ENCODE measurements at places on chromosomes 13 and 19. TPM values are rescaled to one million over a fixed set of nuclear protein-coding genes. Genes with fewer than 3 reads are reported as not detected.

The GJB6 gene
- not detected for polyA plus RNA-seq

The COG6 gene
- 13.2 TPM for polyA plus RNA-seq

The IFNL1 gene
- 2.2 TPM for polyA plus RNA-seq

The PEAK3 gene
- polyA plus RNA-seq = 0.96 TPM

The NKG7 gene
- polyA plus RNA-seq = 8,385 TPM

DNA sequence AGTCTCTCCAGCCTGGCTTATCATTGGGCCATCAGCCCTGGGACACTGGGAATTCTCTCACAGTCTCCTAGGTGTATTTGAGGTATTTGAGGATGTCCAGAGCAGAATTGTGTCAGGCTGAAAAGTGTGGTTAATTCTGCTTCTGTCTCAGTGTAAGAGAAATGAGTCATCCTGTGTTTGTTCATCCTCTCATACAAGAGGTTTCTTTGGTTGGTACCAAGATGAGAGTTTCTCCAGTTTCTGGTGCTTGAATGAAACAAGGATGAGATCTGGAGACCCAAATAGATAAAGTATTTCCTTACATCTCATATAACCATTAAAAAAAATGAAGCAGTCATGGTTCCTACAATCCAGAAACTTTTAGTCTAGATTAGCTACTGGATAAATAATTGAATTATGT, 7.7 kb downstream of the ZNF253 start:
- no peak for DNase-seq
- peaks cover 65% of the 10 kb centered on the region for H3K4me1 ChIP-seq
- H3K27me3 ChIP-seq = no peaks in the 10 kb centered on the region
- H3K27ac ChIP-seq = no peak overlapping the region
- no peaks in the 10 kb centered on the region for H3K36me3 ChIP-seq

DNA sequence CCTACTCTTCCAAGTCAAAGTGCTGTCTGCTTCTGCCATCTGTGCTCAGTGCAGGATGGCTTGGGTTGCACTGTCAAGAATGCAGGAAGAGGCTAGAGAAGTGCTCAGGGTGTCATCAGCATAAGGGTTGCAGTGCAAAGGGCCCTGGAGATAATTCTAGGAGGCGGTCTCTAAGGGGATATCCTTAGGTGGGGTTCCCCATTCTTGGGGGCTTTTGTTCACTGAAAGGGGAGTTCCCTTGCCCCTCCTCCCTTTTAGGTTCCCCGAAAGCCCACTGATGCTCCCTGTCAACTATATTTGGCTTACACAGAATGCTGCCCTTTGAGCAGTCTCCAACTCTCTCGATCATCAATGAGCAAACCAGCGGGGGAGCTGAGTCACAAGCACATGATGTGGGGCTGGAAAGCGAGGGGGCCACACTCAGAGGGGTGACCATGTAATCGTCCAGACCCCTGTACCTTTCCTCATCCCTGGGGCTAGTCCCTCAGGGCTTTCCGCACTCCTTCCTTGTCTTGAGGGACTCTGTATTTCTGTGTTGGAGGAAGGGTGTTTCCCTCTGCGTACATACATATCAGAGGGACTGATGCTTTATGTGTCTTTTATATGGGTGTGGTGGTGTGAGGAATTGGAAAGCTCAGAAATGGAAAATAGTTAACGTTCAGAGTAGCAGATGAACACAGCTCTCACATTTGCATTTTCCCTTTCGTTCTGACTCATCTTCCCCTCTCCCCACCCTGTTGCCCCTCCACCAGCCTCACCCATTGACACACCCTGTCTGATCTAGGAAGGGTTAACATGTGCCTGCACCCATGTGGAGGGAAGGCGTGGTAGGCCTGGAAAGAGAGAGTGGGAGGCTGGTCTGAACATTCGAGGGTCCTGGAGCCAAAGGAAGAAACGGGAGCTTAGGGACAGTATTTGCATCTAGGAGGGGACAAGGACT, 6.7 kb downstream of the ZBTB32 start:
- DNase-seq = no peak
- H3K27ac ChIP-seq = no peak overlapping the region
- H3K4me3 ChIP-seq = no peak overlapping the region
- H3K36me3 ChIP-seq = no peaks in the 10 kb centered on the region
- peaks cover 6% of the 10 kb centered on the region for H3K4me1 ChIP-seq

DNA sequence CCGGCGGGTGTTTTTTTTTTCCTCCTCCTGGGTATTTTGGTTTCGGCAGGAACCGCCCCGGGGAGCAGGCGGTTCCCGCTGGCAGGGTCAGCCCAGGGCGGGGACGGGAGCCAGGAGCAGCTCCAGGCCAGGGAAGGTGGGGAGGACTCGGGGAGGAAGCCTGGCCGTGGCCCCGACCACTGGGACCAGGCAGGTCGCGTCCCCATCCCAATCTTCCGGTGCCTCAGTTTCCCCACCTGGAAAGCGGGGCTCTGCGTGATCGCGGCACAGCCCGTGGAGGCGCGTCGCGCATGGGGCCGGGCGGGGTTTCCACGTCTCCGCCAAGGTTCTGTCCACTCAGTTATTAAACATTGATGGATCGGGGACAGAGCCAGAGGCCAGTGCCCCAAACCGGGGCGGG, 34.8 kb downstream of the IL12RB1 start:
- H3K4me1 ChIP-seq = no peaks in the 10 kb centered on the region
- H3K27ac ChIP-seq = no peak overlapping the region
- DNase-seq = no peak

GRCh38 chr19:41915021-41915775, 13.1 kb downstream of the ERFL start:
- H3K27ac ChIP-seq = no peak overlapping the region
- H3K36me3 ChIP-seq = no peaks in the 10 kb centered on the region
- no peak for DNase-seq
- H3K27me3 ChIP-seq = peaks cover 11% of the 10 kb centered on the region
- peaks cover 35% of the 10 kb centered on the region for H3K4me1 ChIP-seq

GRCh38 chr13:45370922-45371406, 30.0 kb upstream of the TPT1 start:
- H3K27me3 ChIP-seq = peaks cover 2% of the 10 kb centered on the region

DNA sequence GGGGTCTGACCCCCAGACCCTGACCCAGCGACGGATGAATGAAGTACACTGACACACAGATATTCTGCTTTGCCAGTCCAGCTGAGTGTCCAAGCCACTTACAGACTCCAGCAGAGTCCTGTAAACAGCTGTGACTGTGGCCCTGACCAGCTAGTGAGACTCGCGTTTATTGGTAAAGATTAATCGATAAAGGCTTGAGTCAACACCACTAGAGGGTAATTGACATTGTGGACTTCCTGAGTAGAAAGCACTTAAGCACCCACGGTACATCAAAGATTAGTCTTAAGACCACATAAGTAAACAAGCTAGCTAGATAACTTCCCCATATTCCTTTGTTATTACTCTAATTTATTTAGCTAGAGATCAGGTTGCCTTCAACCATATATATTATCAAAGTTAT, 146.0 kb downstream of the OXGR1 start:
- H3K36me3 ChIP-seq = no peaks in the 10 kb centered on the region
- no peaks in the 10 kb centered on the region for H3K4me1 ChIP-seq
- no peak overlapping the region for H3K4me3 ChIP-seq
- no peak for DNase-seq
- H3K27me3 ChIP-seq = no peaks in the 10 kb centered on the region
- H3K27ac ChIP-seq = no peak overlapping the region

DNA sequence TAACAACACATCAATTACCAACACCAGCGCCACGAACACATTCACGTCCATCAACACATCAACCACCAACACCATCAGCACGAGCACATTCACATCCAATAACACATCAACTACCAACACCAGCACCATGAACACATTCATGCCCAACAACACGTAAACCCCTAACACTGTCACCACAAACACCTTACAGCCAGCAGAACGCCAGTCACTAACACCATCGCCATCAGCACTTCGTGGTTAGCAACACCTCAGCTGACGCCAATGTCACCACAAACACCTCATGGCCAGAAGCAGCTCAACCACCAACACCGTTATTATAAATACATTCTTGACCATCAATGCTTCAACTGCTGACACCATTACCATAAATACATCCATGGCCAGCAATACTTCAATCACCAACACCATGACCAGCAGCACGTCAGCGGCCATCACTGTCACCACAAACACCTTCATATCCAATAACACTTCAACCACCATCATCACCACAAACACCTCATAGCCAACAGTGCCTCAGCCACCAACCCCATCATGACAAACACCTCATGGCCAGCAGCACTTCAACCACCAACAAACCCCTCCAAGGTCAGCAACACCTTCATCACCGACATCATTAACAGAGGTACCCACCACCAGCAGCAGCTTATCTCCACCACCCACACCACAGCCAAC, 9.4 kb downstream of the FCER2 start:
- peaks cover 37% of the 10 kb centered on the region for H3K27me3 ChIP-seq
- peak; percentile 80 for DNase-seq
- H3K4me3 ChIP-seq = no peak overlapping the region
- H3K27ac ChIP-seq = no peak overlapping the region

GRCh38 chr19:16518061-16518460, 21.9 kb downstream of the C19orf44 start:
- peaks cover 5% of the 10 kb centered on the region for H3K27me3 ChIP-seq
- H3K27ac ChIP-seq = no peak overlapping the region
- H3K36me3 ChIP-seq = peaks cover 10% of the 10 kb centered on the region
- DNase-seq = no peak
- H3K4me3 ChIP-seq = no peak overlapping the region
